ENCODE measurements at places on chromosomes 12 and 14.

- no peak for DNase-seq
These were observed 138.2 kb upstream of the LHX5 start for GRCh38 chr12:113609692-113610469.

DNA sequence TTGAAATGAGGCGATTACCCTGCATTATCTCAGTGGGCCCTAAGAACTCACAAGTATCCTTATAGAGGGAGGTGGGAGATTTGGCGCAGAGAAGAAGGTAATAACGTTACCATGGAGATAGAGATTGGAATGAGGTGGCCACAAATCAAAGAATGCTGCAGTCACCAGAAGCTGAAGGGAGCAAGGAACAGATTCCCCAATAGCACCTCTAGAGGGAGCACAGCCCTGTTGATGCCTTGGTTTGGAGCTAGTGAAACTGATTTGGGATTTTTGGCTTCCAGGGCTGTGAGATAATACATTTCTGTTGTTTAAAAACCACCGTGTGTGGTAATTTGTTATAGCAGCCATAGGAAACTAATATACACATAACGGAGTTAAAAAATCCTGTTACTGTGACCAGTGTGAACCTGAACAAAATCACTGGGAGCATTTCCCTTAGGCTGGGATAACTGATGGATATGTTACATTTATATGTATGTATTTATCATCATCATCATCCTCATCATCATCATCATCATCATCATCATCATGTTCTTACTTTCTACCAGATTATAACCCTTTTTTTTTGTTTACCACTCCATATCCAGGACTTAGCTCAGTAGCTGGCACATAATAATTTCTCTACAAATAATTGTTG is 100.3 kb downstream of the LIN7A start:
- DNase-seq: peak; percentile 76

- DNase-seq: no peak
These were observed 34.8 kb downstream of the ISCA2 start for GRCh38 chr14:74528406-74528805.

DNA sequence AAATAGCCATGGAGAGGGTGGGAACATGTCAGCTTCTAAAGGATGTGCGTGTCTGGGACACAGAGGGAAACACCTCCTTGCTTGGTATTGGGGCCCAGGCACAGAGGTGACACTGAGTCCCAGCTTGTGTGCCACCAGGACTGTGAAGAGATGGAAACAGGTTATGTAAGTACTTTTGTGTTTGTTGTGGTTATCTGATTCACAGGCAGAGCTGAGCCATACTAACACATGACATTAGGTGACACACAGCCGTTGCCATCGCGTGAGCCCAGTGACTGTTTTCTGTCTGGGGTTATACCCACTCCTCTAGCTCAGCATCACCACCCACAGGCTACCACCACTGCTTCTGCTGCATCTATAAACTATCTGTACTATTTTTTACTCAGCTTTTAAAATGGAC is 12.1 kb upstream of the FLVCR2 start:
- DNase-seq: no peak

DNA sequence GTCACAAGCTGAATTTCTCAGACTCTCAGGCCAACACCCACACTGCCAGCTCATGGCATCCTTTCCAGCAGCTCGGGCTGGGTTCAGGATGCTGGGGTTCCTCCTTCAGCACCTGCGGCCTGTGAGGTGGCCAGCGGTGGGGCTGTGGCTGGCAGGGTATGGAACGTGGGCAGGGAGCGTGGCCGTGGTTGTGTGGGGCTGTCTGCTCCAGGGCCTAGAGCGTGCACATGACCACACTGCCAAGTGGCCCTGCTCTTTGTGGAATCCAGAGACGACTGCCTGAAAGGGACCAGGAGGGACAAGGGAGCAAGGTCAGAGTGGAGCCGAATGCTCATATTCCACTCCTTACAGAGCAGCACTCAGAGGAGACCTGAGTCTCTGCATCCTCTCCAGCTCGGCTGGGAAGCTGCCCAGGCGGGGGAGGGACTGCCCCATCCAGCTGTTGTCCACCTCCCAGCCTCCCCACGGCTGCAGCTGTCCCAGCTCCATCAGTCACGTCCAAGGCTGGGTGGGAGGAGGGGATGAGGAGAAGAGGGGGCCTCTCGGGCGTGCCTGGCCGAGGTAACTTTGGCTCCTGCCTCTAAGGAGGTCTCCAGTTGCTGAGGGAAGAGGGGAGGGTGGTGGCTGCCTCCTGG is 71.3 kb downstream of the TSPAN9 start:
- peak; percentile 25 for DNase-seq

DNA sequence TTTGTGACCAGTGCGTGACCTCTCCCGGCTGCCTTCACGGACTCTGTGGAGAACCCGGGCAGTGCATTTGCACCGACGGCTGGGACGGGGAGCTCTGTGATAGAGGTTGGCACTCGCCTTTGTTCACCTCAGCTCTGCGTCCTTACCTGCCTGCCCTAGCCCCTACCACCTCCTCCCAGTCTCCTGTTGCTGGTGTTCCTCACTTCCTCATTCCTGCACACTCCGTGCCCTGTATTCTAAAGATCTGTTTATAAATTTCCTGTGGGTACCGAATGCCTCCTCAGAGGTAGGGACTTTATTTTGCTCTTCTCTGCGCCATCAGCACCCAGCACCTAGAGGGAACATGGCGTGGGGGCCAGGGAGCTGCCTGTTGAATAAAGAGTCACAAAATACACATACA is 2.3 kb downstream of the DLK1 start:
- no peak for DNase-seq

GRCh38 chr12:28484156-28484555 is 293.9 kb downstream of the CCDC91 start:
- DNase-seq: no peak

DNA sequence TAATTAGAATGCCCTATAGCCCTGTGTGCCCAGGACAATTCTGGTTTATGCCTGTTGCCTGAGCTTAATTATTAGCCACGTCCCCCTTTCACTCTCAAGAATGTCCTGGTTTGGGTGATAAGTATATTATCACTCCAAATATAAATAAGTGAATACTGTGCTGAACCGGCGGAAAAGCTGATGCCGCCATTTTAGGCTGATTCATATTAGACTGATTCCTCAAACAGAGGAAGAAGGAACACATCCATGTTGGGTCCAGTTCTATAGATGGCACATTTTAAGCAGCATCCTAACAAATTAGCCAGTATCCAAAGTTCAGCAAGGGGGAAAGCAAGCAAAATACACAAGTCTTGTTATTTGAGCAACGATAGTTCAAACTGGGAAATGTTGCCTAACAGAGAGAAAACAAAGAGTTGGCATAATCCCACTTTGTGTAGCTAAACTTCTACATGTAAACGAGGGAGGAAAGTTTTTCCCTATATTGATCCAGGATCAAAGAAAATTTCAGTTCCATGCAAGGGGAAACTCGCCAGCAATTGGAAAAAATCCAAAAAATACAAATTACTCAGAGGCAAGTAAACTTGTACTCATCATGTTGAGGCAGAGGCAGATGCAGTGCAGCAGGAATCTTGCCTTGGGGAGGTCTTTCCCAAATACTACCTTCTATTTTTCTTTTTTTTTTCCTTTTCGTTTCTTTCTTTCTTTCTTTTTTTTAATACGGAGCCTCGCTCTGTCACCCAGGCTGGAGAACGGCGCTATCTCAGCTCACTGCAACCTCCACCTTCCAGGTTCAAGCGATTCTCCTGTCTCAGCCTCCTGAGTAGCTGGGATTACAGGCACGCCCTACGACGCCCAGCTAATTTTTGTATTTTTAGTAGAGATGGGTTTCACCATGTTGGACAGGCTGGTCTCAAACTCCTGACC is 96.2 kb downstream of the ITPR2 start:
- DNase-seq: peak; percentile 63

DNA sequence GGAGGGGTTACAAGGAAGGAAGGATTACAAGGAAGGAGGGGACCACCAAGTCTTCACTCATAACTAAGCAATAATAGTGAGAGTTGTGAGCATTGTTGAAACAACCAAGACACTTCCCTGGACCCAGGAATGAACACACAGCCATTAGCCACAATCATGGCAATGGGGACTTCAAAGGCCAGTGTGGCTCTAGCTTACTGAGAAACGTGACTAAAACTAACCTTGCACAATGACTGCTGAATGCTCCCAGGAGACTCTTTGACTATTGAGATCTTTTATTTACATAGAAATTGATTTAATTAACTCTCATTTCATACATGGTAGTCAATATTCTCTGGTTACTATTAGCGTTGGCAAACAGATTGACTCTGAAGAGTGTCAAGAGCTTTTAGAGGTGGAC is 263.0 kb upstream of the SOX5 start:
- no peak for DNase-seq

- DNase-seq: no peak
These were observed 357.5 kb downstream of the GALC start for GRCh38 chr14:87635442-87635841.

- DNase-seq: no peak
These were observed 197.6 kb downstream of the AACS start for GRCh38 chr12:125262851-125263250.

DNA sequence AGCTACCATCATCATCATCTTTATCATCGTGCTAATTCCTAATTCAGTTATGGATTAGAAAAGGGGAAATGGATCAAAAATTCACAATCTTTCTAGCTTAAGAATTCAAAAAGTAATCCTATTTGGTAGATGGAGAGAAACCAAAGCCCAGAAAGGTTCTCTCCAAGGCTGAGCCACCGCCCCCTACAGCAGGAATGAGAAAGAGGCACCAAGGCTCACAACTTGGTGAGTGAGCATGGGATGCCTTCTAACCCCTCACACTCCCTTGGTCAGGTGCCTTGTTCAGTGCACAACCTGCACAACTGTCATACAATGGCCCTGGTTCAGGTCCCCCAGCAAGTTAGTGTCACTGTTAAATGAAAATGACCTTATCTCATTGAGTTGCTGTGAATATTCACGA is 171.5 kb downstream of the ANO2 start:
- DNase-seq: no peak

Measured in IMR-90 (cell line).